Astrocyte (in vitro differentiated cells and primary cell): ENCODE measurements at places on chromosomes 7 and 10. TPM values are rescaled to one million over a fixed set of nuclear protein-coding genes. Genes with fewer than 3 reads are reported as not detected.

GRCh38 chr10:4671451-4672145 is 154.4 kb upstream of the AKR1E2 start:
- peak; percentile 83 for DNase-seq

Gene ASZ1
- total RNA-seq = not detected in 2 replicates

- DNase-seq = no peak
Observed at GRCh38 chr10:60073781-60074656, 167.7 kb upstream of the CCDC6 start.

DNA sequence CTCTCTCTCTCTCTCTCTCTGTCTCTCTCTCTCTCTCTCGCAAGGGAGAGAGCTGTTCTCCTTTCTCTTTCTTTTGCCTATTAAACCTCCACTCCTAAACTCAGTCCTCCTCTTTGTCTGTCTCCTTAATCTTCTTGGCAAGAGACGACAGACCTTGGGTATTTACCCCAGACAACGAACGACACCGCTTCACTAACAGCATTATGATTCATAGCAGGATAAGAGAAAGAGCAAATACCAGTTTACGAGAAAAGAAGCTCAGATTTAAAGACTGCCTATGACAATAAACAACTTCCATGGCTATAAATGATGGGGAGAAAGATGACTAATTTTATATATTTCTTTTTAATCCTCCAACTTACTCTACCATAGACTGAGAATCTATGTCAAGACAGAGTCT is 1396.5 kb upstream of the CELF2 start:
- DNase-seq = peak; percentile 42

DNA sequence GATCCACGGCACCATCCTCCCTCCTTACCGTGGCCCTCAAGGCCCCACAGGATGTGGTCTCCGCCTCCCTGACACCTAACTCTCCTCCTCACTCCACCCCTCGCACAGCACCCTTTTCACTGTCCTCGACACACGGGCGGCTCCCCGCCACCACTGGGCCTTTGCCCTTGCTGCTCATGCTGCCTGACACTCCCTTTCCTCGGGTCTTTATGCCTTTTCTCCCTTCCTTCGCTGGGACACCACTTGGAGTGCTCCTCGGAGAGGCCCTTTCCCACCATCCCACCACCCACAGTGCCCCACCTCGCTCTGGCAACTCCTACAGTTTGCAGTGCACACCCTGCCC is 7.9 kb upstream of the INMT start:
- no peak for DNase-seq

Gene PKD2L1
- total RNA-seq = not detected in 2 replicates

DNA sequence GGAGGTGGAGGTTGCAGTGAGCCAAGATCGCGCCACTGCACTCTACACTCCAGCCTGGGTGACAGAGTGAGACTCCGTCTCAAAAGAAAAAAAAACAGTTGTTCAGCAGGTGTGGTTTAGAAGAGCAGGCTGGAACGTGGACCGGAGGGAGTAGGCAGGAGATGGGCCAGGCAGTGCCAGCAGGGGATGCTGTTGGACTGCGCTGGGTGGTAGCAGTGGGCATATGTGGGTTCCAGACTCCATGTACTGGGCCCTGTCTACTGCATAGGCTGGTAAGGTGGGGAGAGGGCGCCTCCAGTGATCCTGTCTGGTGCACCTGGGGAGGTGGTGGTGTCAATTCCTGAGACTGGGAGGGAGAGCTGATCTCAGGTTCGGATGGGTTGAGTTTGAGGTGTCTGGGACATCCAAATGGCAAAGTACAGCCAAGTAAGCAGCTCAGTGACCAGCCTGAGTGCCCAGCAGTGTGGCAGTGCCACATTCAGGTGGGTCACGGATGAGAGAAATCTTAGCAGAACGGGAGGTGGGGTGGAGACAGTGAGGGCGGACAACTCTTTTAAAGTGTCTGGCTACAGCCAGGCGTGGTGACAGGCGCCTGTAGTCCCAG is 25.9 kb downstream of the SFXN4 start:
- no peak for DNase-seq

Gene DPY19L1
- 46.4 and 69.2 TPM in 2 replicates for total RNA-seq

Gene C10orf105
- total RNA-seq = not detected in 2 replicates

DNA sequence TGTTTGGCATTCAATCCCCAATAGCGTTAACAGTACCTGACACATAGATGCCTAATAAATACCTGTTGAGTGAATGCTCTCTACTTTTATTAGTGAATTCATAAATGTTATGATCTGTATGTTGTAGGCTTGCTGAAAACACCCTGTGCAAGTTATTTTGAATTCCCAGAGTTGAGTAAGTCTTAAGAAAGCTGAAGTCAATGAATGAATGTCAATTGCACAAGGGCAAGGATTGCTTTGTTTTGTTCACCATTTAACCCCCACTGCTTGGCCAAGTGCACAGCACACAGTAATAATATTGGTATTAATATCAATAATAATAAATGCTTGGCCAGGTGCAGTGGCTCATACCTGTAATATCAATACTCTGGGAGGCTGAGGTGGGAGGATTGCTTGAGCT is 10.2 kb downstream of the CPA1 start:
- DNase-seq = no peak

DNA sequence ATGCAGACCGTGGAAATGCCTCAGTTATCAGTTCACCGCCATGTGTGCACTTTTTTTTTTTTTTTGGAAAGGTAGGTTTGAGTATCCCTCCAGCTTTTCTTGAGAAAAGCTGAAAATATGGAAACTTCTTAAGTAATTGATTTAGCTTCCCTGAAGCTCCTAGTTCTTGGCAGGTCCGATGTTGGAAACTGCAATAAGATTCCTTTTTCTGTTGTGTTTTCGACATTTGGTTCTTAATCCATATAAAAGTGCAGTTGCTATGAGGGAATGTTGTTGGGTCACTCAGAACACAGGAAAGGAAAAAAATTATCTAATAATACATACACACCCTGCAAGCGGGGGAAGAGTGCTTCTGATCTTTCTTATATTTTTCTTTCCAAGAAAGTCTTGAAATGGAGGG is 665.2 kb downstream of the INHBA start:
- no peak for DNase-seq

Gene SLC13A4
- total RNA-seq = 0.07 TPM in 1 of 2 replicates, not detected in the other

DNA sequence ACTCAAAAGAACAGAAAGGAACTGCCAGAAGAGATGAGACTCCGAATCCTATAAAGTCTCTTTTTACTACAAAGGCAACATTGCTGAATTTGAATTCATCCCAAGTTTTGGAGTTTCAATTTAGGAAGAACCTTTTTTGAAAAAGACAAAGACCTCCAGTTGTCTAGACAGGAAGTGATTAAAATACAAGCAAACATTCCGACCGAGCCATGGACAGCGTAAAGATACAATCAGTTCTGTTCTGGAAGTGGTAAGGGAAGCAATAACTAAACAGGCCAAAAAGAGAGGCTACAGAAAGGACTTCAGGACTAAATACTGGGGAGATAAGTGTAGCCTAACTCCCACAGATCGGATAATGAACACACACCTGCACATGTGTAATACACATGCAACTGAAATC is 101.0 kb downstream of the SMURF1 start:
- peak; percentile 63 for DNase-seq

Gene EVX1
- not detected in 2 replicates for total RNA-seq

Gene FAM25C
- total RNA-seq = not detected in 2 replicates

GRCh38 chr7:47489624-47490023 is 92.3 kb downstream of the TNS3 start:
- no peak for DNase-seq

DNA sequence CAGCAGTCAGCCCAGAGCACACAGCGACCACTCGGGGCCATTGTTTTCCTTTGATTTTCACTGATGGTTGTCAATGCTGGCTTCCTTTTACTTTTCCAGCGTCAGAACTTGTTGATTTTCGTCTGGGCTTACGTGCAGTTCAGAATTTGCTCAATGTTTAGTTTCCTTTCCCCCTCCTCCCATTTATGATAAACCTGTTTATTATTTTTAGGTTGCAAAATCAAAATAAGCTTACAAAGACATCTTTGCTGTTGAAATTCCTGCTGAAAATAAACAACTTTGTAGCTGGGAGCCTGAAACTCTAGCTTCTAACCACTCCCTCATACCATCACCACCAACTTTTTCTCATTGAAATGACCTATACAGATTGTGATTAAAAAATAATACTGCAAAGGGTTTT is 83.1 kb upstream of the LYZL1 start:
- DNase-seq = no peak

GRCh38 chr7:18292584-18292983 is 203.0 kb upstream of the HDAC9 start:
- DNase-seq = no peak
